ENCODE measurements at places on chromosomes 13 and 19.

- DNase-seq: no peak
Observed at GRCh38 chr13:77431449-77431848, 104.1 kb upstream of the SCEL start.

GRCh38 chr13:45519493-45519892 lies 54.8 kb downstream of the COG3 start:
- no peak for DNase-seq

DNA sequence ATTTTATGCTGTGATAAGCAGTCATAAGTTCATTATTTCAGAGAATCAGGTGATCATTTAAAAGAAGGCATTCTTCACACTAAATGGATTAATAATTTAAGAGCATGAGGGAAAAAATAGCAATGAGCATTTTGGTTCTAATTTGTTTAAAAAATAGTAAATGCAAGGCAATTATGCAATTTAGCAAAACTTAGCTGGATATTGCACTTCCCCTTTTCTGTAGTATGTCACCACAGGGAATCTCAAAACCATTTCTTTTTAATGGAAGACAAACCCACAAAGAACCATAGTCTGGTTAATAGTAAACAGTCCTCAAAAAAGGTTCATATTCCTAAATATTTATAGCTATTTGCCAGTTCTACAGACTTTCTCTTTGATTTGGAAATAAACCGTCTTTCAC lies 30.2 kb downstream of the COG6 start:
- DNase-seq: no peak

DNA sequence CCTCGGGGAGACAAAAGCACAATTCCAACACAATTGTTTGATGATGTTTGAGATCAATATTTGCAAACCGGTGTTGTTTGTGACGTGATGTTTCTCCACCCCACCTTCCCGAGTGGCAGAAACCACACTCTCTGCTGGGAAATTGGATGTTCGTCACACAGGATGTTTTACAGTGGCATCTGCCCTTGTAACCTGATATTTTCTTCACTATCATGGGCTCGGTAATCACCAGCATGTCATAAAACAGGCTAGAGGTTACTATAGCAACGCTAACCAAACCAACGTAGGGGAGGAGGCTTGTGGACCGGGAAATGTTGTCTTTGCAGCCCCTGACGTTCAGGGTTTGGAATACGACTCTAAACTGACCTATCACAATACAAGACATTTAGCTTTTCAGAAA lies 454.5 kb downstream of the IRS2 start:
- DNase-seq: no peak
